ENCODE measurements at places on chromosomes 4 and X.

- DNase-seq = no peak
These were observed 21.2 kb upstream of the TRPC5OS start for GRCh38 chrX:111854556-111855490.

DNA sequence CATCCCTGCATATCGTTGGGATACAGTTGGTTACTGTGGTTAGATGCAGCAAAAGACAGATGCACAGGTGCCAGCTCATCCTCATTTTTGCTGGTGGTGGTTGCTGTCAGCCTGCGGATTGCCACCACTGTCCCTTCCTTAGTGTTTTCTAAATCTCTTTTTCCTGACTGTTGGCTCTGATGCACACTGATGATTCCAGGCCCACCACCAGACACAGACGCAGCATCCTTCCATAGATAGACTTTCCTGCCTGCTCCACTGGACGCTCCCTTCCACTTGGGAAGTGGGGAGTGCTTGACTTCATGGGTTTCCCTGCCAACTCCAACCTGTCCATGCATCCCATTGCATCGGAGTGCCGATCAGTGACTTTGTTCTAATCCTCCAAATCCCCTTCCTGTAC is 101.5 kb downstream of the EGF start:
- no peak for DNase-seq

GRCh38 chr4:29153642-29154041 is 1566.5 kb upstream of the PCDH7 start:
- DNase-seq = no peak

DNA sequence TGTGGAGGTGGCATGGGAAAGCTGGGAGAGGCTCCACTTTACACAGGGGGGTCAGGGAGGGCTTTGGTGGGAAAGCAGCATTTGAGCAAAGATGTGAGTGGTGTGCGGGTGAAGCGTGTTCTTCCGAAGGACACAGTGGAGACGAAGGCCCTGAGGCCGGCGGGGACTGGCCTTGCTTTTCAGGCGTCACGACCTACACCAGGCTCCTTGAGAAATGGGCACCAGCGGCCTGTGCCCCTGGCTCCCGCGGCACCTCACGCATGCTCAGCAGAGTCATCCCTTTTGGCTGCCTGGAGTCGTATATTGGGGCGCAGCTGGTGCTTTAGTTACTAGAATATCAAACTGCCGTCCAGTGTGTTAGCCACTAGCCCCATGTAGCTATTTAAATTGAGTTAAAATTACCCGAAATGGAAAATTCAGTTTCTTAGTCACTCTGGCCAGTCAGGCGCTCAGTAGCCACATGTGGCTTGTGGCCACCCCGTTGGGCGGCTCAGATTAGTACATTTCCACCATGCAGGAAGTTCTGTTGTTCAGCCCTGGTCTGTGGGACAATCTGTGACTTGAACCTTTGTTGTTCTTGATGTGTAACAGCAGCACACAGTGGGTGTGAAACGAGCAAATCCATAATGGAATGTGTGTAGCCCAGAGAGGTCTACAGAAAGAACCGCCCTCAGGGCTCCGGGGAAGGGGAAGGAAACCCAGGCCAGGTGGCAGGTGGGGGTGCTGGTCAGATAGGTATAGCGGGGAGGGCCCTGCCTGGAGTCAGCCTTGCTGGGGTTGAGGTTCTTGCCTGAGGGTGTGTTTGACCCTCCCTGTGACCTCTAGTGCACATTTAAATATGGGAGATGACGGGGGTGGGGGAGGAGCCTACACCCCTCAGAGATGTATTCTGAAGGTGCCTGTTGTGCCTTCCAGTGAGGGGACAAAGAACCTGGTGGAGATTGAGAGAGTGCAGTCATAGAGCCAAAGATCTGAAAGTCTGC is 30.4 kb downstream of the TBC1D14 start:
- DNase-seq = no peak

GRCh38 chr4:54391104-54391503 is 162.0 kb downstream of the PDGFRA start:
- no peak for DNase-seq

DNA sequence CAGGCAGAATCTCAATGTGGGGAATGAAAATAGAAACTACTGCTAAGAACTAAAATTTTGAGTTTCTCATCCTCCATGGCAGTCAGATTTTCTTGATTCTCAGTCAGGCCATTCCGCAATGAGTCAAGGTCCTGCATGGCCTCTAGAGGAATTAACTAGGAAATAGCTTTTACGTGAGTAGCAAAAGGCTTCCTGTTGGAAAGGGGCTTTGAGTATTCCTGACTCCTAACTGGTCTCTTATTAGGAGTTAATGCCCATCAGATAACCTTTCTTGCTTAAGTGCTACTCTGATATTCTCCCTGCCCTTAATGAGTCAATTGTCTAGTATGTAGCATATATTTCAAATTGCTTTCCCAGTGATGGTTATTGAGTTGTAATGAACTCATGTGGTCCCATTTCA is 65.7 kb upstream of the ARHGAP24 start:
- no peak for DNase-seq

DNA sequence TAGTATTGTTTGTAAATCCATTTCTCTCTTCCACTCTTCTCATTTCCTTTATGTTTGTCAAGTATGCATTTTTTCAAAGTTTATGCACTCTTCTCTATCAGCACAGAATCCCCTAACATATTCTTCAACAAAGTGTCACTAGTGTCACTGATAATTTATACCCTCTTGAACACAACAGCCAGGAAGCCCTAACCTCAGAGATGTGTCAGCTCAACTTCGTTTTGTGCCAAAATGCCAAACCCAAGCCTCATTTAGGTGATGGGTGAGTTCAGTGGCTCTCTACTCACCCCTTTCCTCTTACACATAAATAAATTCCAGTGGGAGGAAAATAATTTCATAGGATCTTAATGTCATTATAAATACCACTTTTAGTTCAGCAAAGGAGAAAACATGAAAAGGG is 22.4 kb upstream of the P2RY10 start:
- DNase-seq = no peak
